ENCODE measurements at places on chromosomes 12 and 14. TPM values are rescaled to one million over a fixed set of nuclear protein-coding genes. Genes with fewer than 3 reads are reported as not detected.

DNA sequence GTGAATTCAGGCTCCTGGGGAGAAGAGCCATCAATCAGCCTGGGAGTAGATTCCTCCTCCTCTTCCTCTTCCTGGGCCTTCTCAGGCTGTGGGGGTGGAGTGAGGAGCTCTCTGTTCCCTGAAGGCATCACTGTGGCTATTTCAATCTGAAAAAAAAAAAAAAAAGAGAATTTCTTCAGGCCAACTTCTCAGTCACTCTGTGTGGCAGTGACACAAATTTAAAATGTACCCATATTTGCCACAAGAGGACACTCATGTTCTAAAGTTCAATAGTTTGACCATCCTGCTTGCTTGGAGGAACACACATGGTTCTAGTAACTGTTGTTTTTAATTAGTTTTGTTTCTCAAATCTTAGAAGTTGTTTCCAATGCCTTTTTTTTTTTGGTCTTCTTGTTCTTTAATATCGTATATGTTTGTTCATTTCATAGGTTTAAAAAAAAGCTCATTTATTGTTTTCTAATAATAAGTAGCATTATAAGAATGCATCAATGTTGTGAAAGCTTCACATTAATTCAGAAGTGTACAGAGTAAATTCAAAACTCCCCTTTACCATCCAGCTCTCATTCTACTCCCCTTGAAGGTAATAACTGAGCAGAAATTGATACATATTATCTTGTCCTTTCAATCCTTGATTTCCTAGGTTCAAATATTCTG is 23.3 kb upstream of the CCER1 start:
- peak; percentile 53 for DNase-seq

DNA sequence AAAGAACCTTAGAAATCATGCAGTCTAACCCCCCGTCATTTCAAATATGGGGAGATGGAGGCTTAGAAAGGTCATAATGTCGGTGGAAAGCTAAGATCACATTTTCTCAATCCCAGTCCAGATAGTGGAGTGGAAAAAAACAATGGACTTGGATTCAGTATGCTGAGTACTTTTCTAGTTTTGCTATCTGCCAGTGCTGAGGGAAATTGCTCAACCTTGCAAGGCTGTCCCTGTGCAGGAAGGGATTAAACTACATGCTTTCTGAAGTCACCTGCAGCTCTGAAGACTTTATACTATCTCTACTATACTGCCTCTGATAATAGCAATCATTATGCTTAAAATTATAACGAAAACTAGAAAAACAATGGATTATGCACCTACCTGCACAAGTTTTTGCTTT is 272.8 kb downstream of the LRIG3 start:
- no peak for DNase-seq

DNA sequence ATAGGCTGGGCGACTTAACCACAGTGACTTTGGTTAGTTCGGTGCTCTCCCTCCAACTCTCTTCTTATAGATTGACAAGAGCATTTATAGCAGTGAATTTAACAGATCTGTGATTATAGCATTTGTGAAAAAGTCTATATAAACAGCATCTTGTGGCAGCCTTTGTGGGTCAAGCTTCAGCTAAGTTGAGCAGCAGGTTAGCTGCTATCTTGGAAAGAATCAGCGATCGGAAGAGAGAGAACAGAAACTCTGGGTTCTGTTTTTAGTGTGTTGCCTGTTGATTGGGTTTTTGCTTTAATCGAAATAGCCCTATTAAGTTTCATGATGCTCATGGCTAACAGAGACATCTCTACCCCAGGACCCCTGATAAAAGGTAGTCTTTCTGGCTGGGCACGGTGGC is 20.2 kb downstream of the EVL start:
- DNase-seq = no peak

DNA sequence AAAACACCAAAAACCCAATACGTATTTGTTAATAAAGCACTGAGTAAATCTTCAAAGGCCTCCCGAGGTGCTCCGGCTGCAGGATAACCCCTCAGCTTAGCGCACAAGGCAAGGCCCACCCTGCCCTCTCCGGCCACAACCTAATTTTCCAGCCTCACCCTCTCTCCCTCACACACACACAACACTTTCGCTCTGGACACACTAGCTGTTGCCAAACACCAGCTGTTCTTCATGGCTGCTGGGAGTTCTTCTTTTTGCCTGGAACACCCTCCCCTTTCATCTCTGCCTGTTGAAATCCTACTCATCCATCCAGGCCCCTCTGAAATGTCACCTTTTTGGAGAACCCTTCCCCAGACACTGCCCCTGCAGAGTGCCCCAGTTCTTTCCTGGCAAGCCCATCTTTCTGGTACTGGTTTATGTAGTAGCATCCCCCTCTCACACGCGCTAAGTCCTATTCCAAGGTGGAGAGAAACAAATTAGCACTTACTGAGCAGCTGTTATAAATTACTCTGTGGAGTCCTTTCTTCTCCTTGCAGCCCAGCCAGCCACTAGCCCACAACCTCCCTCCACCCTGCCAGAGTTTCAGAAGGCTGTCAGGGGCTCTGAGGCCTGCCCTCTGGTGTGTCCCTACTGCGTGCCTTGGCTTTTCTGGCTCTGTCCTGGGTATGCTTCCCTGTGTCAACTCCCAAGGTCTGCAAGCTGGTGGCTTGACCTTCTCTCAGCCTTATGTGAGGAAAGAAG is 805 bp upstream of the CRACR2A start:
- no peak for DNase-seq

DNA sequence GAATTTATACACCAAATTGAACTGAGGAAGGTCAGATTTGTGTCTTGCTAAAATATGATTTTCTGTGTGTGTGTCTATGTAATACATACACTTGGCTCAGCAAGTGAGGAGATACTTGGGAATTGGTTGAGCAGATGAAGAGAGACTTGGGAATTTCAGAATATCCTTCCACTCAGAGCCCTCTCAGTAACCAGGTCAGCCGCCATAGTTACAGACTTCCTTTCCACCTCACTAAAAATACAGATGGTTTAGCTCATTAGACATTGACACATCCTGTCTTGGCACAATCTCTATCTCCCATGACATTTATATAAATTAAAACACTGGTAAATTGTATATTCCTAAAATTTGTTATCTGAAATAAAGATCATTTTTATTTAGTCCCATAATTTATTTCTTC is 15.9 kb downstream of the PIK3C2G start:
- no peak for DNase-seq

- DNase-seq = no peak
Observed at GRCh38 chr12:14400599-14400998, 35.1 kb downstream of the ATF7IP start.

- no peak for DNase-seq
Observed at GRCh38 chr12:127273626-127274025, 993.3 kb upstream of the TMEM132C start.

The KRT72 gene
- not detected for total RNA-seq

The HHIPL1 gene
- 1.0 TPM for total RNA-seq

The KIF5A gene
- 0.09 TPM for total RNA-seq

DNA sequence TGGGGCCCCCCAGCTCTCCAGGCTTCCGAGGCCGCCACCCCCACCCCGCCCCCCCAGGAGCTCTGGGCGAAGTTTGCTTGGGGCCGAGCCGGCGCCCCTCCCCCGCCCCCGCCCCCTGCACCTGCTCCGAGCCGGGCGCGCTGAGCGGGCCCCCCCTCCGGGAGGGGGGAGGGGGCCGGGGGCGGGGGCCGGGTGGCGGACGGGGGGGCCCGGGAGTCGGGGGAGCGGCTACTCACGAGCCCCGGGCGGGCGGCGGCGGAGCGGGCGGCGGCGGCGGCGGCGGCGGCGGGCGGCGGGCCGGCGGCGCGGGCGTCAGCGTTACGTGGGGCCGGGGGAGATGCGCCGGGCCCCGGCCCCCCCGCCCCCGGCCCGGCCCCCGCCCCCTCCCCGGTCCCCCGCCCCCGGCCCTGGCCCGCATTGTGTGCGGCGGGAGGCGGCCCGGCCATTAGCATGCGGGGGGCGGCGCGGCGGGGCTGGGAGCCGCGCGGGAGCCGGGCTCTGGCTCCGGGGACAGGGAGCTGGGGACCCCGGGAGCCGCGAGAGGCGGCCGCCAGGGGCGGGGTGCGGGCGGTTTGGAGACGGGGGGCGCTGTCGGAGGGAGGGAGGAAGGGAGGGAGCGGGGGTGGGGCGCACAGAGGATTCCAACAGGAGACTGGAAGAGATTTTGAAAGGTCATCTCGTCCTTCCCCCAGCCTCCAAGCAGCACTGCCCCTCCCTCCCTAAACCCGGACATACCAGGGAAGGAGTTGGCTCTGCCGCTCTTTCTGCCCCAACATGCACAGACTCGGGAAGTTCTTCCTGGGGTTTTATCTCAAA is at the start of gene ZNF219:
TSS of gene ZNF219 (minus strand) at position 580 of the 816 bp plus-strand sequence. CDS start 5,064 bp downstream, outside the sequence.
- DNase-seq = peak; percentile 45

The IL26 gene
- not detected for total RNA-seq
